ENCODE measurements at places on chromosomes 16 and 17. TPM values are rescaled to one million over a fixed set of nuclear protein-coding genes. Genes with fewer than 3 reads are reported as not detected.
A peak's percentile ranks its signal among the peaks of the same experiment; 100 is the strongest.

- no peak for DNase-seq
These were observed 228.7 kb upstream of the ASIC2 start for GRCh38 chr17:33521784-33522183.

- no peak for DNase-seq
These were observed 232.4 kb downstream of the CBLN1 start for GRCh38 chr16:49049191-49049590.

- no peak for DNase-seq
These were observed 1.1 kb downstream of the KRTAP9-9 start for GRCh38 chr17:41256291-41256685.

DNA sequence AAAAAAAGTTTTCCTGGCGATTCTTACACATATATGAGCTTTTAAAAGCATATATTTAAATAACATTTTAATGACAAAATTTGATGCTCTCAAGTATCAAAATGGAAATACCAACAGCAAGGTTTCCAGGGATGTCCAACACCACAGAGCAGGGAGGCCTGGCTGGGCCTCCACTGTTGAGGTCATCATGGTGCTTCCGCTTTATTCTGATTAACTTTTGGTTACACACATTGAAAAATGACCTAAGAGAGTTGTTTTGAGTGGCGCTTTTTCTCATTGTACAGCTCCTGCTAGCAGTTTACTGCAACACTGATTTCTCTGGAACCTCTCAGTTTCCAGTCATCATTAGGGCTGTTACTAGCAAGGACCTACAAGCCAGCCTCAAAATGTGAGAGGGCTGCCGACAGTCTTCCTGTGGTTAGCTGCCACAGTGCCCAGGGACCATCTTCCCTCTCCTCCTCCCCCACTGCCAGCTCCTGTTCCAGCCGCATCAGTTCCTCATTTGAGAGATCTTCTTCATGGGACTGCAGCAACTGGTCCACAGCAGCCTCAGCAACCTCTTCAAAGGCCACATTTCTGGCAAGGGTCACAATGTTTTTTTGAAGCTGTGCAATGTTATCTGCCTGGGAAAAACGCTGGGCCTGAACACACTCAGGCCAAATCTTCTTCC lies 21.3 kb downstream of the DEF8 start:
- no peak for DNase-seq

DNA sequence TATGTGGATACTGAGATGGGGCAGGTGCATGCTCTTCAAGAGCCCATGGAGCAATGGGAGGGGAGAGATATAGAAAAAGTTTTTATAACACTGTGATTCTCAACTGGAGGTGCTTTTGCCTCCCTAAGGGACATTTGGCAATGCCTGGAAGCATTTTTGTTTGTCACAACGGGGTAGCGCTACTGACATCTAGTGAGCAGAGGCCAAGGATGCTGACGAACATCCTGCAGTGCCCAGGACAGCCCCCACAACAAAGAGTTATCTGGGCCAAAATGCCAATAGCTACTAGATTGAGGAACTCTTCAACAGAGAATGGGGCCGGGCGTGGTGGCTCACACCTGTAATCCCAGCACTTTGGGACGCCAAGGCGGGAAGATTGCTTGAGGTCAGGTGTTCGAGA lies 67.2 kb upstream of the CLEC3A start:
- no peak for DNase-seq

- no peak for DNase-seq
These were observed 8.9 kb upstream of the TMEM220 start for GRCh38 chr17:10738521-10739258.

DNA sequence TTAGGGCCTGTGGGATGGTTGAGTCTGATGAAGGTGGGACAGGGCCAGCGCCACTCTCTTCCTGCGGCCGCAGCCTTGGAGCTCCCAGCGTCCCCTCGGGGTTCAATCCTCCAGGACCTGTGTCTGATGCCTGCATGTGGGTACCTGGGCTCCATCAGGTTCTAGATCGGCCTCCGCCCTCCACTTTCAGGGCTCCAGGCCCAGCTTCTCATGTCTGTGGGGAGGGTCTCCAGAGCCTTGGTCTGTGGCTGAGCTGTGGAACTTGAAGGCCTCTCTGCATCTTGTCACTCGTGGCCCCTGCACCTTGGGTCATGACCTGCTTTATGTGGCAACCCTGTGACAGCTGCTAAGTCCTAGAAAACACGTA lies 89.8 kb upstream of the ZNF750 start:
- DNase-seq = no peak

- no peak for DNase-seq
These were observed 76.7 kb upstream of the CBX4 start for GRCh38 chr17:79915850-79916430.

DNA sequence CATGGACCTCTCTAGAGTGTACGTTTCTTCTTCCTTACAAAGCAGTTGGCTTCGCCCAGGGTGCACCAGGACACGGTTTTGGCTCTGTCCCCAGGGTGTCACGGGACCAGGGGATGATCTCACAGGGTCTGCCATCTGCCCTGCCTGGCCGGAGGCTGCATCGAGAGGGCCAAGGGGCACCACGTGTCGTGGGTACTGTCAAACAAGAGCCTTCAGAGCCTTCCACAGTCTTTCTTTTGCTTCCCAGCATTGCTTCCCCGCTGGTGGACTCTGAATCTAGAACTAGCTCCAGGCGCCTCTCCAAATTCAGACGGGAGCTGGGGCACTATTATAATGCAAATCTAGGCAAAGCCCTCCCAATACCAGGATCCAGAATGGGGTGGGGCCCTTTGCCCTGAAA lies 47.9 kb downstream of the MAPT start:
- no peak for DNase-seq

The CCL17 gene
- not detected for total RNA-seq

GRCh38 chr16:66267292-66268014 lies 99.0 kb upstream of the CDH5 start:
- DNase-seq = no peak

The SLFN5 gene
- 15.7 TPM for total RNA-seq

DNA sequence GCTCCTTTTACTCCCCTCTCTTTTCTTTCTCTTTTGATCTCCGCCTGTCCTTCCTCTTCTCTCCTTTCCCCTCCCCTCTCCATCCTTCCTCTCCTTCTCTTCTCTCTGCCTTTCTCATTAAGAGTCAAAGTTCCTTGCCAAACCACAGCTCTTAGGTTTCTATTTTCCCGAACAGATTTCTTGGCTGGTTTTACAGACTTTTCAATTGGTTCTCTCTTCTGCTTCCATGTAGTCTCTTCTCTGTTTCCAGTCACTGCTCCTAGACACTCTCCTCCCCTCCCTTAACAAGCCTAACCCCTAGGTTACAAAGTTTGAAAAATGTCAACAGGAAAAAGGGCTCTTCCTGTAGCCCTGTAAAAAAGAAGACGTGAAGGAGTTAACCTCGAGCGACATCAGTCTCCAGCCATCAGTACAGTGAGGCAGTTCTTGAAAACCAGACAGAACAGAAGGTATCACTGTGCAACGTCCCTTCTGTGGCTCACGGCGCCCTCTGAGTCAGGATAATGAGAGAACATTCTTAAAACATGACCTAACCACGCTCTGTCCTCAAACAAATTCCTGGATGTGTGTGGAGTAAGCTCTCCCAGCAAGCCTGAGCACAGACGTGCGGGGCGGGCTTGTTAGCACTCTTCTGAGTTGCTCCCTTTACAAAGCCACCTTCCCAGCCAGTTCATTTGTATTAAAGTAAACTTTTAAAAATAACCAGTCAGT lies 11.6 kb upstream of the MARCHF10 start:
- DNase-seq = peak; percentile 90

DNA sequence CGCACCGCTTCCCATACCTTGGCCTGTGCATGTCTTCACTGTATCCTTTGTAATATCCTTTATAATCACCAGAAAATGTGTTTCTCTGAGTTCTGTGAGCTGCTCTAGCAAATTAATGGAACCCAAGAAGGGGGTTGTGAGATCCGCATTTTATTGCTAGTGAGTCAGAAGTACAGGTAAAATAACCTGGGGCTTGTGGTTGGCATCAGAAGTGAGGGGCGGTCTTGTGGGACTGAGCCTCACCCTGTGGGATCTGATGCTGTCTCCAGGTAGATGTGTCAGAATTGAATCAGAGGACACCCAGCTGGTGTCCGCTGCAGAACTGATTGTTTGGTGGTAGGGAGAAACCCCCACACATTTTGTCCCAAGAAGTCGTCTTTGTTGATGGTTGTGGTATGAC lies 382.4 kb downstream of the SNX29 start:
- no peak for DNase-seq

The MYL4 gene
- 2.0 TPM for total RNA-seq

The CDRT4 gene
- 13.6 TPM for total RNA-seq

- peak; percentile 96 for DNase-seq
These were observed 2.0 kb upstream of the YPEL2 start for GRCh38 chr17:59329176-59330052.

The SLC5A10 gene
- total RNA-seq = not detected

- DNase-seq = no peak
These were observed 11.9 kb downstream of the DNAAF8 start for GRCh38 chr16:4746215-4746614.

GRCh38 chr17:3695129-3695722 lies 729 bp downstream of the P2RX5 start:
- no peak for DNase-seq

DNA sequence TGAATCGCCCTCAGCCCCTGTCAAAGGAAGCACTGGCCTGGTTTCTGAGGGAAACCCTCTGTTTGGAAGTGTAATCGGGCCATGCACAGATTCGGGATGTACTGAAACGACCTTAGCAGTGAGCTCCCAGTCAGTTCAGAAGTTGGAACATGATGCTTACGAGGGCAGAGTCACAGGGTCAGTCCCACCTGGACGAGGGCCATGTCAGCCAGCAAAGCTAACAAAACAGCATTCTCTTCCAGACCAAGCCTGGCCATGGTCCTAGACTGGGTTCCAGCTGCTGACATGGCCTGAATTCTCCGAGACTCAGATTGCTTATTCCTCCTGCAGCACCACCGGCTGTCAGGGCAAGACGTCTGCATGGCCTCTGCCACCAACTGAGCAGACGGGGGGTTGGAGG lies 192.2 kb upstream of the WSCD1 start:
- no peak for DNase-seq

- peak; percentile 16 for DNase-seq
These were observed 8.5 kb downstream of the NAGPA start for GRCh38 chr16:5025171-5025632.

The LUC7L gene
- total RNA-seq = 94.7 TPM

GRCh38 chr16:1877804-1878203 lies 5.8 kb upstream of the MEIOB start:
- DNase-seq = no peak

GRCh38 chr17:80920441-80920840 lies 71.2 kb upstream of the CHMP6 start:
- no peak for DNase-seq

DNA sequence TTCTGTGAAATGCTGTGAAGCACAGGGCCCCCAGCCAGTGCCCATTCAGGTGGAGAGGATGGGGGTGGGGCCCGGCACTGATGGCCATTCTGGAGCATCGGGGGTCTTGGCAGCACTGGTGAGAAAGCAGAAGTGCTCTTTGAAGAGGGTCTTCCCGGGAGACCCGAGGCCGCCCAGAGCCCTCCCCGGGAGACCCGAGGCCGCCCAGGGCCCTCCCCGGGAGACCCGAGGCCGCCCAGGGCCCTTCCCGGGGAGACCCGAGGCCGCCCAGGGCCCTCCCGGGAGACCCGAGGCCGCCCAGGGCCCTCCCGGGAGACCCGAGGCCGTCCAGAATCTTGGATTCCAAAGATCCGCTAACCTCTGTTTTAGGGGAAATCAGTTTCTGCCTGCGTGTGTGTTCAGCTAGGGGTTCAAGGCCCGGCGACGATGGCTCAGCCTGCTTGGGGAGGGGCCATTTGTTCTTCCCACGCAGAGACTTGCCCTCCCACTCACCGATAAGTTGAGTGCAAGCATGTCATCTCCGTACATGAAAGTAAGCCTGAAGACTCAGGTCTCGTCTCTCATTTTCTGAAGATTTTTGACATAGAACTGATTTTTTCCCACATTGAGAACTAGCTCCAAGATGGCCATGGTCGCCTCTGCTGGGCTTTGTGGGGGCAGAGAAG lies 35.2 kb upstream of the CAPN15 start:
- DNase-seq = no peak

The CD300LF gene
- not detected for total RNA-seq

The HOXB6 gene
- 27.4 TPM for total RNA-seq

The MYH1 gene
- total RNA-seq = not detected

The NMT1 gene
- total RNA-seq = 126 TPM

All from endothelial cell of umbilical vein (primary cell).